ENCODE measurements at places on chromosomes 4 and X.

DNA sequence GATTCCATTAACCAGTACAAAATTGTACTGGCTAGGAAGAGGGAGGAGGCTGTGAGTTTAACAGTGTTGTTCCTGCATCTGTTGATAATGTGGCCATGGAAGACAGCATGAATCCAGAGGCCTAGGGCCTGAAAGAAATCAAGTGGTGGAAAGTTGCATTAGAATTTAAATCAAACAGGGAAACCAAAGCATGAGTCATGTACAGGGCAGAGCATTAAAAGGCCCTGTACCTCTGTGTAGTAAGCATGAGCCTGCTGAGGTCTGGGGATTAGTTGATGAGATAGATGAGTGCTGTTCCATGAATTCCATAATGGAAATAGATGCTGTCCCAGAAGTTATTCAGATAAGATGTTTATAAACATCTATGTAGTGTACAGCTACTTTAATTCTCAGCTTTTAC is 58.3 kb downstream of the MID1IP1 start:
- DNase-seq, result no peak

- DNase-seq, result no peak
Observed at GRCh38 chr4:108466936-108467902, 153.2 kb upstream of the RPL34 start.

DNA sequence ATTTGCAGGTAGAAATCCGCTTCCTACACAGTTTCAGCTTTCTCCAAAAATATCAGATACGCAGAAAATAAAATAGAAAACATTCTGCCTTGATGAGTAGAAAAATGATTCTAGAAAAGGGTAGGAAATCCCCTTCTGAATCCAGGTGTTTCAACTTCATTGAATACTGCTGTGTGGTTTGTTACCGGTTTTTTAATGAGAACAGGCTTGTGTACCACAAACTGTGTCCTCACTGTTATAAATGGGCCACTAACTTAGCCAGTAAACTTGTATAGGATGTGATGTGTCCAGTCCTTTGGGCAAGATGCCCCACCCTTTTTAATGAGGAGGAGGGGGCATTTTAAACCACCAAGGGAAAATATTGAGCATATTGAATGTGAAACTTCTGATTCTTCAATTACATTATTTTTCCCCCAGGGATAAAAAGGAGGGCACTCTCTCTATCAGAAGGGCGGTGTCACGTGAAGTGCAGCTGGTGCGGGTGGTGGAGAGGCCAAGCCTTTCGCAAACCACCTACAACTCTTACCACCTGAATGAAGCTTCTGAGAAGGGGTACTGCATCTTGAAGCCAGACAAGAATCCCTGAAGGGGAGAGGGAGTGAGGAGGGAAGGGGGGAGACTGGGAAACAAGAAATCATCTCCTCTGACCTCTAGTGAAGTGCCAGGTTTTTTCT is 4.5 kb downstream of the CXXC4 start:
- DNase-seq, result no peak

GRCh38 chr4:107388736-107389274 is 331.2 kb downstream of the PAPSS1 start:
- DNase-seq, result no peak

- no peak for DNase-seq
Observed at GRCh38 chr4:30002341-30002740, 717.8 kb upstream of the PCDH7 start.

Measured in NCI-H1092 (cell line).